ENCODE measurements at places on chromosomes 5 and 9.

- no peak for DNase-seq
These were observed 258.2 kb upstream of the MAP3K1 start for GRCh38 chr5:56557198-56557597.

GRCh38 chr9:137138722-137139467 lies at the start of gene GRIN1:
Gene GRIN1, plus strand, starts transcription at chr9:137139154. Its CDS starts 333 bp downstream, at chr9:137139487.
- no peak for DNase-seq

- DNase-seq: no peak
These were observed 25.4 kb upstream of the SH3PXD2B start for GRCh38 chr5:172479784-172480115.

- no peak for DNase-seq
These were observed 191.0 kb upstream of the KIF2A start for GRCh38 chr5:62115014-62115413.

Measured in midbrain (tissue), 1 donor.